ENCODE measurements at places on chromosomes 12 and 14.

DNA sequence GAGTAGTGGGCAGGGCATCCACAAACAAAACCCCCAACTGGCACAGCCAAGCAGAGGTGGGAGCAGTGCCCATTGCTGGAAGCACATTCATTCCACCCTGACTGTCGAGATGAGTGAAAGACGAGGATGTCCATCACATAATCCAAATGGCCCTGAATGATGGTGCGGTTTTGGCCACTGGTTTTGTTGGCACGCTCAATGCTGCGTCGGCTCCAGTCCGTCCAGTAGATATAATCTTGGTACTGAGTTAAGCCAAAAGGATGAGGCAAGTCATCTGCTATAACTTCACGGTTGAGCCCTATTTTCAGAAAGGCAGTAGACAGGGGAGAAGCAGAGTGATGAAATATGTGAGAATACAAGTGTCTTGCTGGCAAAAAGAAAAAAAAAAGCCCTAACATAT is 88.1 kb downstream of the BCL2L14 start:
- H3K4me3 ChIP-seq: no peak overlapping the region
- H3K4me1 ChIP-seq: no peaks in the 10 kb centered on the region
- H3K27ac ChIP-seq: no peak overlapping the region
- no peak for DNase-seq
- H3K36me3 ChIP-seq: no peaks in the 10 kb centered on the region

GRCh38 chr12:49854976-49855375 is 12.1 kb upstream of the BCDIN3D start:
- no peak overlapping the region for H3K27ac ChIP-seq
- H3K36me3 ChIP-seq: no peaks in the 10 kb centered on the region
- H3K4me3 ChIP-seq: no peak overlapping the region

- H3K27me3 ChIP-seq: no peaks in the 10 kb centered on the region
- H3K4me3 ChIP-seq: peak overlapping the region; percentile 79
- H3K36me3 ChIP-seq: no peaks in the 10 kb centered on the region
Measured at GRCh38 chr12:53180931-53181645, 363 bp upstream of the CSAD start.

DNA sequence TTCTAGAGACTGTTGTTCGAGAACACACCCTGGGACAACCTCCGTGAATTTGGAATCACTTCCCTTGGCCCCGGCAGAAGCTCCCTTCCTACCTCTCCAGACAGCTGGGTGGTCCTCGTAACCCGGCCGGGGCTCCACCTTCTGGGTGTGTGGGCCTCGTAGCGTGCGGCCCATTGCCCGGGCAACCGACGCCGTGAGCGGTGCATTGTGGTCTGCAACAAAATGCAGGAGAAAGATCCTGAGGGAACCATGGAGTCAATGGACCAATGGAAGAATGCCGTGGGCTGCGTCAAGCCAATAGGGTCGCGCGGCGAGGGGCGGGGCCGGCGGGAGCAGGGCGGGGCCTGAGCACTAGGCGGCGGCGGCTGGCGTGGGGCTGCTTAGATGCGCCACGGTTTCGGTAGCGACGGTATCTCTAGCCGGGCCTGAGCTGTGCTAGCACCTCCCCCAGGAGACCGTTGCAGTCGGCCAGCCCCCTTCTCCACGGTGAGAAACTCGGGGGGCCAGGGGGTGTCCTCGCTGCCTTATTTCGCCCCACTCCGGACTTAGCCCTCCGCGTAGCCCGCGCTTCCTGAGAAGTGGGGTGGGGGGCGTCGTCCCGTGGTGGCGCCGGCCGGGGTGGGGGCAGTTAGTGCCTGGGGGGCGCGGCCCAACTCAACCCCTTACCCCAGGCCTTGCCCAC is at the start of gene DYNLL1:
TSS of gene DYNLL1 (plus strand) at position 383 of the 682 bp plus-strand sequence. CDS start 309 bp downstream, outside the sequence.
- peak within 1 kb of the TSS; percentile 87 for H3K27ac ChIP-seq
- H3K27me3 ChIP-seq: no peaks in the 10 kb centered on the region
- H3K4me1 ChIP-seq: peaks cover 15% of the 10 kb centered on the region
- peak within 1 kb of the TSS; percentile 38 for H3K4me3 ChIP-seq
- no peaks in the 10 kb centered on the region for H3K36me3 ChIP-seq
